Epithelial cell of proximal tubule (primary cell): ENCODE measurements at places on chromosomes 12 and 14.

- no peak for DNase-seq
Measured at GRCh38 chr12:45685680-45686079, 43.8 kb upstream of the ARID2 start.

DNA sequence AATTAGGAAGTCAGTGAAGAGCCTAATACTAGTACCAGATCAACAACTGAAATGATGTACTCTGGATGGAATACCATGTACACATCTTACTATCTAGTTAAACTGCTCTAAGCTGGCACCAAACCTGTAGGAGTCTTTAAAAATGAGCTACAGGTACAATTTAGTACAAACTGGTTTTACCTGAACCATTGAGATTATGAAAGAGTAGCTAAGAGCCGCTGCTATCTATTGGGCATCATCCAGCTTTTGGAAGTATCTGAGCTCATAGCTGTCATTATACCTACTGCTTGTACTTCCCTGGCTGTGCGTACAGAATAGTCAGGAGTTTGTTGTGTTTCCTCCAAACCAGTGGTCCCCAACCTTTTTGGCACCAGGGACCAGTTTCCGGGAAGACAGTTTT, 12.4 kb downstream of the TBC1D30 start:
- no peak for DNase-seq

GRCh38 chr12:122981587-122982476, 1.4 kb downstream of the ARL6IP4 start:
- DNase-seq: no peak

DNA sequence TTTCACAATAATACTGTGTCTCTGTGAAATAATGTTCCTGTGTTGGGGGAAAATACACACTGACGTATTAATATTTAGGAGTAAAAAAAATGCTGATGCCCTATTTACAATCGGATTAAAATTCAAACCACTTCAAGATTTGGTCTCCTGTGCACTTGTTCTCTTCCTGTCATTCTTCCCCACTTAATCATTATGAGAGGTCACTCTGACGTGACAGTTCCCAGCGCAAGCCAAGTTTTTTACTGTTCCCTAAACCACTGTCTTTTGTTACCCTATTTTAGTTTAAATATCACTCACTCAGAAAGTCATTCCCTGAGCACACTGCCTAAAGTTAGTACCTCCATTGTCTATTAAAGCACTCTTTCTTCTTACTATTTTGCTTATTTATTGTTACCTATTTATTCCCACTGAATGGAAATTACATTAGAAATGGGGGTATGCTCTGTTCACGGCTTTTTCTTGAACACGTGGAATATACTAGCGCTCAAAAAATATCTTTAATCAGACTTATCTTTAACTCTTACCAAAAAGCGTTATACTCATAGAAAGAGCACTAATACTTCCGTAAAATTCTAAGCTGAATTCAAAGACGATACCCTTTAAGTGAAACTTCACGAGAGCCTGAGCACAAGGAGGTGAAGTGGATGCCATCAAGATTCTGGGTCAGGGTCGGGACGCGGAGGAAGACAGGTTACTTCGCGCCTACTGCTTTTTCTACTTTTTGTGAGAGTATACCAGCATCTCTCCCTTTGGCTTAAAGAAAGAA, 670 bp upstream of the PSMA3 start:
- no peak for DNase-seq

GRCh38 chr14:38556252-38556651, 300.4 kb upstream of the CLEC14A start:
- no peak for DNase-seq

DNA sequence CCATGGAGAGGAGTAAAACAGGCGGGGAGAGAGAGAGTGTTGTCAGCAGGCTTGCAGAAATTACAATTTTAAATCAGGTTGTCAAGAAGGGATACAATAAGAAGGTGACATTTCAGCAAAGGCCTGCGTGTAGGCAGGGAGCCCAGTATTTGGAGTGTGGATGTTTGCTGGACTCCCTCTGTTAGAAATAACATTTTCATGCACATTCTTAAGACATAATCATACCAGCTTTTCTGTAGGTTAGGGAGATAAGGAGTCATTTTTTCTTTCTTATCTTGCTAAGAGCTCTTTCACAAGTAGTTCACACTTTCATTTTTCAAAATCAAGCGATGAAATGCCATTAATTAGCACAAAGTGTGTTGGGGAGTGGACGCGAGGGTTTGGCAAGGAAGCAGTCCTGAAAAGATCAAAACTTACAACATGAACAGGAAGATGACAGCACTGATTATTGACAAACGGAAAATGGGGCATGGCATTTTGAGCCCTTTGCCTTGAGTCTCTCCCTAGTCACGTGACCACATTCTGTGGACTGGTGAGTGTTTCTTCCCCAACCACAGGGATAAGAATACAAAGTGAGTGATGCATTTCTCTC, 160.2 kb downstream of the DAD1 start:
- no peak for DNase-seq

DNA sequence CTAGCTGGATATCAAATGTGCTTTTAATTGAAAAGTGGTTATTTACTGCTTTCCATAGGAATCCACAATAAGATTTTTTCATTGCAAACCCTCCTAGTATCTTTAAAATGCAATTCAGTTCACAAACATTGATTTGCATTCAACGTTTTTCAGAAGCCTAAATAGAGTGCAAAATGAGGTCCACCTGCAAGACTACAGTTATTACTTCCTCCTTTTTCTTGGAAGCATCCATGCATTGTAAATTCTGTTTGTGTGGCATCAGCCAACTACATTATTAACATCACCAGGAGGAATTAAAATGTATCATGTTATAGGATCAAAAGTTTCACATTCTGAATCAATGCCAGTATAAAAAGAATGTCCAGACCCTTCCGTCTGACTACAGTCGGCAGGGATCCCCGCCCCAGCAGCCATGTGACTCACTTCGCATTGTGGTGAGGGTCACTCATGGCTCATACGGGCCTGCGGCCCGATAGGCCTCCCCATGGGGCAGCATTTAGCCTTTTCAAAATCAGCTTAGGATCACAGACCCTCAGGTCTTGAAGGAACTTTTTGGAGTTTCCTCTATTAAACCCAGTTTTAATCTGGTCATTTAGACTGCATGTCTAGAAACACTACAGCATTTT, 46.3 kb downstream of the NTF3 start:
- DNase-seq: no peak

DNA sequence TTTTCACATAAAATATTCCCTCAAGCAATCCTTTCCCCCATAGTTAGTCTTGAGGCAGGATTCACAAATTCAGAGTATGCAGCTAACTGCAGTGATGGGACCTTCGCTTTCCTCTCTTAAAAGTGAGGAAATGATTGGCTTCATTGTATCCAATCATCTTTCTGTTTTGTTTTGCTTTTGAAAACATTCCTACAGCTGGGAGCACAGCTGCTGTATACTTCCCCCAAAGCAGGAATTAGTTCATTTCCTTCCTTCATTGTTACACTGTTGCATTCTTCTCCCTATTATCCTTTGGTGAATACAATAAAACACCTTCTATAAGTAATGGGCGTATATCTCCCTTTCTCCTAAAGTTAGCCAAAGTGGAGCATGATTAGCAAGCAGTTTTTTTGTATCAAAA, 9.4 kb upstream of the GAS2L3 start:
- no peak for DNase-seq

- no peak for DNase-seq
Measured at GRCh38 chr12:7966563-7966962, 30.6 kb upstream of the SLC2A3 start.

GRCh38 chr12:27868139-27868538, 88.1 kb upstream of the MANSC4 start:
- no peak for DNase-seq

DNA sequence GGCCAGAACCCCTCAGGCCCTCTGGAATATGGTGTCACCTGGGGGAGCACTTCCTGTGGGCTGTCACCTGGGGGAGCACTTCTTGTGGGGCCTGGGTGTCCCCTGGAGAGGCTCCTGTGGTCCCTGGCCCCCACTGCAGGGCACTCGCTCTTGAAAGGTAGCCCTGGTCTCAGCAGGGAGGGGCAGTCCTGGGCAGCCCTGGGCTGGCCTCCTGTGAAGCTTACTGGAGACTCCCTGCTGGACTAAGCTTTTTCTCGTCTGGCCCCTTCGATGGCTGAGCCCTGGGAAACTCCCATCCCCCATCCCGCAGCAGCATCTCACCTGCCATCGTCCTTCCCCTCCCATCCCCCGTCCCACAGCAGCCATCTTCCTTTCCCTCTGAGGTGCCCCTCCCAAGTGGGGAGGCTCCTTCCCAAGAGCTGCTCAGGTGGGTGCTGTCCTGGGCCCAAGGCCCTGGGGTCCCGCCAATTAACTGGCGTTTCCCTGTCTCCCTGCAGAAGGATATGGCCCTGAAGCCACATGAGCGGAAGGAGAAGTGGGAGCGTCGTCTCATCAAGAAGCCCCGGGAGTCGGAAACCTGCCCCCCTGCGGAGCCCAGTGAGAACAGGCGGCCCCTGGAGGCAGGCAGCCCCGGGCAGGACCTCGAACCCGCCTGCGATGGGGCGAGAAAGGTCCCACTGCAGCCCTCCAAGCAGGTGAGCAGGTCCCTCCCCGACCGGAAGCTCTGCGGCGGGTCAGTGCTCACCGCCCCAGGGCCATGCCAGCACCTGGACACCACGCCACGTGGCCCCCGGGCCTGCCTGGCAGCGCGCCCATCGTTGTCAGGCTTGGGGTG, 17.9 kb downstream of the FBRSL1 start:
- DNase-seq: no peak

DNA sequence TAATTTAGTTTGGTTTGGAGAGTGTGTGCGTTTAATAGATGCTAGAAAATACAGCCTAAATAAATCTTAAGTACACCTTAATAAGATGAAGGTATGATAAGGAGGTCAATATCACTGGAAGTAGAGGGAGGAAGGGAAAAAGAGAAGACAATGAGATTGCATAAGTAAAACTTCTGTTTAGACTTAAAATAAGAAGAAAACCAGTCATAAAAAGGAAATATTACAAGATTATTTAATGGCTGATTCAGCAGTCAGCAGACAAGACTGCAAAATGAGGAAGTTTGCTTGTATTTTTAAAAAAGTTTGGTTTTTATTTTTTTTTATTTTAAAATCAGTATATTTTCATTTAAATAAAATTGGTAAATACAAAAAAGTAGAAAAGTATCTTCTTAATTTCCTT, 3.2 kb downstream of the SLC38A6 start:
- DNase-seq: no peak

DNA sequence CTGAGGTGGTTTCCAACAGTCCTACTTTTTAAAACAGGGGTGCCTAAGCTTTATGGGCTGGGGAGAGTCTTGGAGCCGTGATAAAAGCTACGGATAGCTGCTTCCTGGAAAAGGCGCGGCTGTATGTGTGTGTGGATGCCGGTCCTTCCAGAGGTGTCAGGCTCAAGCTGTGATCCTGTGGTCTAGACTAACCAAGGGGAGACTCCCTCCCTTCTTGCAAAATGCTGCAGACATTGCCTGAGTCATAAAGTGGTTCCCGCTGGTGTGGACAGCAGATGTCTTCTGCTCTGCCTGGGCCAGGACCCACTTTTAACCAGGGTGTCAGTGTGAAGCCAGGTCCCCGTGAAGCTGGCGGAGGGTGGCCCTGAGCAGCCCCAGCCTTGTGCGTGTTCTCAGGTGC, 37.8 kb downstream of the CCDC92 start:
- no peak for DNase-seq

- no peak for DNase-seq
Measured at GRCh38 chr14:68145539-68145938, 326.0 kb downstream of the RAD51B start.
